ENCODE measurements at places on chromosomes 4 and X.

GRCh38 chrX:71669492-71669891, 2.1 kb downstream of the LOC101059915 start:
- DNase-seq: no peak

DNA sequence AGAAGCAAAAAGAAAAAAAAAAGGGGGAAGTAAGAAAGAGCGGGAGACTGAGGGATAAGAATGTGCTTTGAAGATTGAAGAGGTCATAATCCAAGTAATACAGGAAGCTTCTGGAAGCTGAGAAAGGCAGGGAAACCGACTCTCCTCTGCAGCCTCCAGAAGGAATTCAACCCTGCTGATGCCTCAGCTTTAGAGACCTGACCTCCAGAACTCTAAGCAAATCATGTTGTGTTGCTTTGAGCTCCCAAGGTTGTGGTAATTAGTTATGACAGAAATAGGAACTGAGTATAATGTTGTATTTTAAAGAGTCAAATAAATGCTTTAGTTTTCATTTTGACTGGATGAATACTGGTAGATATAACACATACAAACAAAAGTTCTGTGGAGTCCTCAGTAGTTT, 48.0 kb upstream of the FAT1 start:
- DNase-seq: no peak

GRCh38 chr4:17535906-17536305, 20.9 kb downstream of the CLRN2 start:
- peak; percentile 4 for DNase-seq

GRCh38 chr4:90536408-90536807, 409.2 kb downstream of the CCSER1 start:
- DNase-seq: no peak

GRCh38 chrX:40877887-40878286, 142.5 kb upstream of the MED14 start:
- DNase-seq: peak; percentile 52

DNA sequence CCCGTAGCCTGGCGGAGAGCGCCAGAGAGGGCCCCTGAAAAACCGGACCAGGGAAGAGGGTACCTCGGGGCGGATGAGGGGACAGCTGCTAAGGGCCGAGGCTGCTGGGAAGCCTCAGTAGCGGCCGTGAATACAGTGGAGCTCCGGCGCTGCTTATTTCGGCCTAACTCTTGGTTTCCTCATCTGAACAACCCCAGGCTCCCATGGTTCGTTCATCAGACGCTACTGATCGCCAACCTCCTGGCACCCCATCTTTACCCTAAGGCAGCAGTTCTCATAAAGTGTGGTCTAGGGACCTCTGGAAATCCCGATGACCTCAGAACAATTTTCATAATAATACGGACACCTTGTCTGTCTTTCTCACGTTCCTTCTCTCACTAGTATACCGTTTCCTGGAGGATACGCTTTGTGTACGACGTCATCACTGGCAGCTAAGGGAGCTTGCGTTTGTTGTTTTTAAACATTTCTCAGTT, 645 bp upstream of the RAB28 start:
- DNase-seq: peak; percentile 80

- no peak for DNase-seq
Measured at GRCh38 chrX:130144509-130144908, 21.1 kb downstream of the AIFM1 start.

DNA sequence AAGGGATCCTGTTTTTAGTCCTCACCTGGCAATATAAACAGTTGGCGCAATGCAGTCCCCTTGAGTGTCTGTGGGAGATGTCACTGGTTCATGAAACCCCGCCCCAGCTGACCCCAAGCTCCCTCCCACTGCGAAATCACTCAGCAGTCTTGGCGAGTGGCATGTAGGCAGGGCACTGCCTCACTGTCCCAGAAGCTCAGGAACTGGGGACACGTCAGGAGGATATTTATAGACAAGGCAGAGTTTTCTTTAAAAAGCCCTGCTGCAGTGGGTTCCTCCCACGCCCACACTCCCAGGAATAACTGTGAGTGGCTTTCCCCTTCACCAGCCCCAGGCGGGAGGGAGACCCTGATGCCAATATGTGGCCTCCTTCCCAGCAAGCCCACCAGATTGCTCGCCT, 44.3 kb upstream of the PPP2R2C start:
- DNase-seq: no peak

DNA sequence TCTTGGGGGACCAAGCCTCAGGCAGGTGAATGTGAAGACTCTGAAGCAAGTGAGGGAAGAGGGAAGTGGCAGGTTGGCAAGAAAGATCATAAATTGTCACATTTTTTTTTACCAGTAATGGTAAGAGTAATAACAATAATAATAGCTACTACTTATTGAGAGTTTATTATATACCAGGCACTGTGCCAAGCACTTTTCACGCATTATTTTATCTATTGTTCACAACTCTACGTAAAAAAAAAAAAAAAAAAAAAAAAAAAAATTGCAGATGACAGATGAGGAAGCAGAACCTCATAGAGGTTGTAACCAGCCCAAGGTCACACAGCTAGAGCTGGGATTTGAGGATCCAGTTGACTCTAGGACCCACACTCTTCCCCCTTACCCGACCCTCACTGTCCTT, 40.9 kb downstream of the TSC22D3 start:
- DNase-seq: no peak

DNA sequence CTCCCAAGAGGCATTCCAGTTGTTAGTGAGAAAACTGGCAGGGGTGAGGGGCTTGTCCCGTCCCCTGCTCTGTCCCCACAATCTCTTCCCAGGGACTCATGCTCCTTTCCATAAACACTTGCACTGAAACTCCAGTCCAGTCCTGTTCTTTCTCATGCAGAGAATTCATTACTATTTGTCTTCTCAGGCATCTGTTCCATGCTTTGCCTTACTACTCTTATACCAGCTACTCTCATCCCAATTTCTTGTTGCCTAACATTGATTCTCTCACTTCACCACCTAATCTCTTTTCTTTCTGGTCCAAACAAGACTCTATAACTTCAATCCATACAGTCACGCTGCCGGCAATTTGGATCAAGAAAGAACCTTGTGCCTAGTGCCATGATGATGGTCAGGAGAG, 97.1 kb upstream of the VEGFC start:
- DNase-seq: no peak

- no peak for DNase-seq
Measured at GRCh38 chr4:4323705-4324534, 33.9 kb downstream of the ZBTB49 start.

GRCh38 chr4:8701126-8702019, 108.8 kb downstream of the CPZ start:
- DNase-seq: no peak

- DNase-seq: no peak
Measured at GRCh38 chr4:101191302-101192098, 155.8 kb downstream of the PPP3CA start.

DNA sequence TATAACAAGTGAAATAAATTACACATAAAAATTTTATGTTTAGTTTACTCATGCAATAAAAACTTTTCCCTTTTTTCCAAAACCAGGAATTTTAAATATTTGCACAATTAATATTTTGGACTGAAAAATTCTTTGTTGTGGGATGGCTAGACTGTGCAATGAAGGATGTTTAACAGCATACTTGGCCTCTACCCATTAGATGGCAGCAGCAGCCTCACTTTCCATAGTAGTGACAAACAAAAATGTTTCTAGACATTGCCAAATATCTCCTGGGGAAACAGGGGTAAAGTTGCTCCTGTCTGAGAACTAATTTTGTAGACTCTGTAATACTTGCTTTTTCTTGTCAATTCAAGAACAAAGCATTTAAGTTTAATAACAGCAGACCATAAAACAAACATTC, 49.8 kb downstream of the SCLT1 start:
- peak; percentile 2 for DNase-seq

DNA sequence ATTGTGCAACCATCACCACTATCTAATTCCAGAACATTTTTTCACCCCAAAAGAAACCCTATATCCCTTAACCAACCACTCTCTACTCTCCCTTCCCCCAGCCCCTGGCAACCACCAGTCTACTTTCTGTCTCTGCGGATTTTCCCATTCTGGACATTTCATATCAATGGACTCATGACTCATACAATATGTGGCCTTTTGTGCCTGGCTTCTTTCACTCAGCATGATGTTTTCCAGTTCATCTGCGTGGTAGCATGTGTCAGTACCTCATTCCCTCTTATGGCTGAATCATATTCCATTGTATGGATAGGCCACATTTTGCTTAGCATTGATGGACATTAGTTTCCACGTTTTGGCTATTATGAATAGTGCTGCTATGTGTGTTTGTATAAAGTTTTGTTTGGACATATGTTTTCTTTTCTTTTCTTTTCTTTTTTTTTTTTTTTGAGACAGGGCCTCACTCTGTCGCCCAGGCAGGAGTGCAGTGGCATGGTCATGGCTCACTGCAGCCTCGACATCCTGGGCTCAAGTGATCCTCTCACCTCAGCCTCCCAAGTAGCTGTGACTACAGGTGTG, 335.4 kb downstream of the BCOR start:
- DNase-seq: no peak
